ENCODE measurements at places on chromosomes 12 and 14. TPM values are rescaled to one million over a fixed set of nuclear protein-coding genes. Genes with fewer than 3 reads are reported as not detected.

LRRC43 gene
- 0.21 TPM for polyA plus RNA-seq

IL26 gene
- 0.06 TPM for polyA plus RNA-seq

LRP1-AS gene
- not detected for polyA plus RNA-seq

EXOC3L4 gene
- polyA plus RNA-seq: 0.67 TPM

MSRB3 gene
- 5.4 TPM for polyA plus RNA-seq

RNASE11 gene
- not detected for polyA plus RNA-seq

SALL2 gene
- 1.8 TPM for polyA plus RNA-seq

LMO3 gene
- 0.91 TPM for polyA plus RNA-seq

IL31 gene
- polyA plus RNA-seq: not detected

LRRC10 gene
- polyA plus RNA-seq: not detected

GPRC5D gene
- 0.69 TPM for polyA plus RNA-seq

NOVA1 gene
- 1.4 TPM for polyA plus RNA-seq

ZFHX2 gene
- 0.12 TPM for polyA plus RNA-seq

GSG1 gene
- 0.04 TPM for polyA plus RNA-seq

SSTR1 gene
- 0.12 TPM for polyA plus RNA-seq

C3AR1 gene
- 0.94 TPM for polyA plus RNA-seq

MTHFD1 gene
- 34.9 TPM for polyA plus RNA-seq

SMARCD1 gene
- polyA plus RNA-seq: 9.8 TPM

TAS2R42 gene
- polyA plus RNA-seq: not detected

FGF6 gene
- not detected for polyA plus RNA-seq

Data from esophagus (tissue), 2 donors.